Adrenal gland (tissue), 19 donors: ENCODE measurements at places on chromosomes 13 and 19. TPM values are rescaled to one million over a fixed set of nuclear protein-coding genes. Genes with fewer than 3 reads are reported as not detected.

FAM32A gene
- 68.8 TPM for total RNA-seq

VN1R4 gene
- not detected for total RNA-seq

- peak; percentile 59 for DNase-seq
Measured at GRCh38 chr19:3985643-3986259, 488 bp upstream of the EEF2 start.

UNC13A gene
- 4.3 TPM for total RNA-seq

GRCh38 chr19:46451352-46451751 lies 20.0 kb downstream of the PNMA8A start:
- DNase-seq, result no peak

ZNF850 gene
- 4.1 TPM for total RNA-seq

DNA sequence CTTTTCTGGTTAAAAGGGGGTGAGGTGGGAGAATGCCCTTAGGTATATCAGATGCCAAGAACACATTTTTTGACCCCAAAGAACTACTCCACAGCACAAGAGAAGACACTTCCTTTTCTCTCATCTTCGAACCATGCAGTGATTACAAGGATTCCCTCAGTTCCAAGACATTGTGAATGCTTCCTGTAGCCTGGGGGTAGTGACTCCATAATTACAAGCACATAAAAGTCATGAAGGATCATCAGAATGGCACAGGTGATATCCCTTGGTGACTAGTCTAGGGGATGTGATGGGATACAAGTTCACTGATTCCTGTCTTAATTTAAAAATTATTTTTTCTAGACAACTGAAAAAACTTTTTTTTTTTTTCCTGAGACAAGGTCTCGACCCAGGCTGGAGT lies 78.0 kb downstream of the ZC3H13 start:
- no peak for DNase-seq

- DNase-seq, result peak; percentile 44
Measured at GRCh38 chr13:106561551-106562170, 6.3 kb downstream of the ARGLU1 start.

- no peak for DNase-seq
Measured at GRCh38 chr13:21673539-21673788, 2.6 kb downstream of the FGF9 start.

GRCh38 chr13:92743992-92744391 lies 482.6 kb upstream of the GPC6 start:
- DNase-seq, result no peak

GRCh38 chr13:46799139-46799538 lies 2.2 kb upstream of the ESD start:
- no peak for DNase-seq
